ENCODE measurements at places on chromosomes 1 and 21. TPM values are rescaled to one million over a fixed set of nuclear protein-coding genes. Genes with fewer than 3 reads are reported as not detected.
A peak's percentile ranks its signal among the peaks of the same experiment; 100 is the strongest.

GRCh38 chr1:110136911-110137310 lies 13.4 kb upstream of the SLC6A17 start:
- H3K27ac ChIP-seq: peak overlapping the region; percentile 19
- peak overlapping the region; percentile 40 for H3K4me3 ChIP-seq
- peaks cover 66% of the 10 kb centered on the region for H3K27me3 ChIP-seq
- H3K36me3 ChIP-seq: no peaks in the 10 kb centered on the region

- no peaks in the 10 kb centered on the region for H3K4me1 ChIP-seq
- no peak overlapping the region for H3K4me3 ChIP-seq
- no peaks in the 10 kb centered on the region for H3K36me3 ChIP-seq
- no peak for DNase-seq
- H3K27ac ChIP-seq: no peak overlapping the region
These were observed 143.8 kb downstream of the MATN1 start for GRCh38 chr1:30579580-30579979.

- no peak overlapping the region for H3K4me3 ChIP-seq
- DNase-seq: no peak
- H3K27me3 ChIP-seq: peaks cover 18% of the 10 kb centered on the region
- H3K27ac ChIP-seq: no peak overlapping the region
These were observed 130.2 kb downstream of the CAPN8 start for GRCh38 chr1:223535319-223535718.

DNA sequence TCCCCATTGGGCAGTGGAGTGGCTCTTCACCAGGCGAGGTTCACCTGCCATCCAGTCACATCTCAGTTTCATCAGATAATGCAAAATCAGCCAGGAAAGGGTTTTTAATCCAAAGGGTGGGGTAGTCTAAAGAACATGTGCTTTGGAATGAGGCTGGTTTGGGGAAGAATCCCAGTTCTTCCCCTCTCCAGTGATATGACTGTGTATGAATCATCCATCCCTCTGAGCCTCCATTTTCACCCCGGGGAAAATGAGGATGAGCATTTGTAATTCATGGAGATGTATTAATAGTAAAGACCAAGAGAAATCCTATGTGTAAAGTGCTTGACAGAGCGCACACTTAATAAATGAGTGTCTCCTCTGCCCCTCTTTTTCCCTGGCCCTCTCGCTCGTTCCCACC lies 215.1 kb upstream of the FGGY start:
- peaks cover 41% of the 10 kb centered on the region for H3K4me1 ChIP-seq
- no peak overlapping the region for H3K4me3 ChIP-seq
- no peak overlapping the region for H3K27ac ChIP-seq
- DNase-seq: no peak

GRCh38 chr1:21307210-21307609 lies 16.9 kb upstream of the ECE1 start:
- H3K27ac ChIP-seq: peak overlapping the region; percentile 8
- no peaks in the 10 kb centered on the region for H3K36me3 ChIP-seq
- peaks cover 51% of the 10 kb centered on the region for H3K4me1 ChIP-seq
- no peak overlapping the region for H3K4me3 ChIP-seq
- DNase-seq: no peak
- no peaks in the 10 kb centered on the region for H3K27me3 ChIP-seq

DNA sequence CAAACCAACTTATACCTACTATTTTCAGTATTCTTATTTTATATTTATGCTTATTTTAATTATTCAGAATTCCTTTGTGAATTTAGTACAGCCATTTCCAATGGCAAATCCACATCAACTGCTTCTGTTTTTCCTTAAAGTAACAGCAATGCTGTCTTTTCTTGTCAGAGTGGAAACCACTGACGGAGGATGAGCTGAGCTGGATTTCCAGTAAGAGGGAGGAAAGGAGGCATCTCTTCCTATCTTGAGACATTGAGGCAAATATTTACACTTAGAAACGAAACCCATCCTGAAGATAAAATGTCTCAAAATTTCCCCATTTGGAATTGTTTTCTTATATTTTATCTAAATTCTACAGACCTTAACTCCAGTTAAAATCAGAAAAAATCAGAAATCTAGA lies 66.1 kb upstream of the SLC44A3 start:
- no peaks in the 10 kb centered on the region for H3K27me3 ChIP-seq
- DNase-seq: no peak
- peaks cover 36% of the 10 kb centered on the region for H3K4me1 ChIP-seq
- H3K36me3 ChIP-seq: peaks cover 5% of the 10 kb centered on the region
- no peak overlapping the region for H3K27ac ChIP-seq

DNA sequence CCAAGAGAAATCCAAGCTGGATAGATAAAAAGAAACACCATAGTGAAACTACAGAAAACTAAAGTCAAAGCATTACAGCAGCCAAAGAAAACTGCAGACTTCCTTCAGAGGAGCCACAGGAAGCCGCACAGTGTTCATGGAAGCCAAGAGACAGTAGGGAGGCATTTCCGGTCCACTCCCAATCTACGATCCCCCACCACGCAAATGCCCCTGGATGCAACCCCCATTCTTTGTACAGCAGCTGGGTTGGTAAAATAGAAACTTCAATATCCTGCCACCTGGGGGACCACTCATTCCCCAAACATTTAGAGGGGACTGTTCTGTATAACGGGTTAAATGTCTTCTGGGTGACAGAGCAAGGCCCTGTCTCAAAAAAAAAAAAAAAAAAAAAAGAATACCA lies 43.9 kb upstream of the TSPEAR start:
- no peaks in the 10 kb centered on the region for H3K36me3 ChIP-seq
- H3K27ac ChIP-seq: no peak overlapping the region
- H3K4me1 ChIP-seq: peaks cover 4% of the 10 kb centered on the region
- H3K4me3 ChIP-seq: no peak overlapping the region
- DNase-seq: no peak

GRCh38 chr1:10541286-10541685 lies 66.5 kb downstream of the PEX14 start:
- peaks cover 13% of the 10 kb centered on the region for H3K36me3 ChIP-seq
- no peak overlapping the region for H3K27ac ChIP-seq
- H3K27me3 ChIP-seq: no peaks in the 10 kb centered on the region
- DNase-seq: no peak

GRCh38 chr1:57167997-57168396 lies 202.2 kb upstream of the C8B start:
- peaks cover 10% of the 10 kb centered on the region for H3K4me1 ChIP-seq
- no peak for DNase-seq
- H3K27me3 ChIP-seq: peaks cover 4% of the 10 kb centered on the region
- H3K27ac ChIP-seq: no peak overlapping the region

- H3K4me3 ChIP-seq: no peak overlapping the region
- no peaks in the 10 kb centered on the region for H3K27me3 ChIP-seq
- peaks cover 3% of the 10 kb centered on the region for H3K36me3 ChIP-seq
- H3K4me1 ChIP-seq: peaks cover 16% of the 10 kb centered on the region
- no peak for DNase-seq
These were observed 128.0 kb downstream of the NTPCR start for GRCh38 chr1:233078396-233078795.

GRCh38 chr1:225657462-225657989 lies 4.6 kb upstream of the ENAH start:
- H3K27me3 ChIP-seq: no peaks in the 10 kb centered on the region
- H3K4me1 ChIP-seq: peaks cover 30% of the 10 kb centered on the region
- no peaks in the 10 kb centered on the region for H3K36me3 ChIP-seq
- DNase-seq: no peak
- no peak overlapping the region for H3K4me3 ChIP-seq

- no peak overlapping the region for H3K4me3 ChIP-seq
- H3K4me1 ChIP-seq: peaks cover 33% of the 10 kb centered on the region
- H3K27ac ChIP-seq: no peak overlapping the region
- DNase-seq: no peak
- peaks cover 40% of the 10 kb centered on the region for H3K27me3 ChIP-seq
These were observed 4.3 kb downstream of the LPAR3 start for GRCh38 chr1:84888753-84889152.

DNA sequence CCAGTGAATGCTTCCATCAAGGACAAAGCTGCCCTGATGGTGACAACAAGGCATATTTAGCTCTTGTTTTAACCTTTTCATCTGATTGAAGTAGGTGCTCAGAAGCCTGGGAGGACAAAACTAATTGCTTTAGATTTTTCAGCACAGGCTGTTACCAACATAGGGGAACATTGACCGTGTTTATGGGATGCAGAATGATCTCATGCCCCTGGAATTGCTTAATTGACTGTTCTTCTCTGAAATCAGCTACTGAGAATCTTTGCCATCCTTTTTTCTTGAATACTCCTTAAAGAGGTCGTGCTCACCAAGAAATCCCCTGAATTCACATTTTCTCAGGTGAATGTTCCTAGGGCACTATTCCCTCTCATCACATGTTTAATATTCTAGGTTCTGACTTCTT lies 95.9 kb upstream of the CCDC190 start:
- no peaks in the 10 kb centered on the region for H3K4me1 ChIP-seq
- no peak overlapping the region for H3K4me3 ChIP-seq
- no peaks in the 10 kb centered on the region for H3K36me3 ChIP-seq
- DNase-seq: no peak
- no peaks in the 10 kb centered on the region for H3K27me3 ChIP-seq
- H3K27ac ChIP-seq: no peak overlapping the region

DNA sequence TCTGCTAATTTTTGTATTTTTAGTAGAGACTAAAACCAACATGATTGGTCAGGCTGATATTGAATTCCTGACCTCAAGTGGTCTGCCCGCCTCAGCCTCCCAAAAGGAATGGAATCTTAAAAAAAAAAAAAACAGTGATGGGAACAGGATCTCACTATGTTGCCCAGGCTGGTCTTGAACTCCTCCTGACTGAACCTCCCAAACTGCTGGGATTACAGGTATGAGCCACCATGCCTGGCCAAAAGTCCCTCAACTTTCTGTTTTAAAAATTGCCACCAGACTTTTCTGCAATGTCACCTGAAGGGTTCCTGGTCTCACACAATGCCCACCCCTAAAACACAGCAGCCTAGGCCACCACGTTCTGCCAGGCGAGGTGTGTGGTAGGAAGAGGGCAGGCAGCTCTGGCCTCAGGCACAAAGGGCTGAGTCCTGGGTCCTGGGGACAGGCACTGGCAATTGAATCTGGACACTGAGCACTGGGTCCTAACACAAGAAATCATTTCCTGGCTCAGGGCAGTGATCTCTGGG lies 21.2 kb upstream of the THRAP3 start:
- peaks cover 6% of the 10 kb centered on the region for H3K4me1 ChIP-seq
- H3K36me3 ChIP-seq: no peaks in the 10 kb centered on the region
- no peaks in the 10 kb centered on the region for H3K27me3 ChIP-seq
- H3K27ac ChIP-seq: no peak overlapping the region

DNA sequence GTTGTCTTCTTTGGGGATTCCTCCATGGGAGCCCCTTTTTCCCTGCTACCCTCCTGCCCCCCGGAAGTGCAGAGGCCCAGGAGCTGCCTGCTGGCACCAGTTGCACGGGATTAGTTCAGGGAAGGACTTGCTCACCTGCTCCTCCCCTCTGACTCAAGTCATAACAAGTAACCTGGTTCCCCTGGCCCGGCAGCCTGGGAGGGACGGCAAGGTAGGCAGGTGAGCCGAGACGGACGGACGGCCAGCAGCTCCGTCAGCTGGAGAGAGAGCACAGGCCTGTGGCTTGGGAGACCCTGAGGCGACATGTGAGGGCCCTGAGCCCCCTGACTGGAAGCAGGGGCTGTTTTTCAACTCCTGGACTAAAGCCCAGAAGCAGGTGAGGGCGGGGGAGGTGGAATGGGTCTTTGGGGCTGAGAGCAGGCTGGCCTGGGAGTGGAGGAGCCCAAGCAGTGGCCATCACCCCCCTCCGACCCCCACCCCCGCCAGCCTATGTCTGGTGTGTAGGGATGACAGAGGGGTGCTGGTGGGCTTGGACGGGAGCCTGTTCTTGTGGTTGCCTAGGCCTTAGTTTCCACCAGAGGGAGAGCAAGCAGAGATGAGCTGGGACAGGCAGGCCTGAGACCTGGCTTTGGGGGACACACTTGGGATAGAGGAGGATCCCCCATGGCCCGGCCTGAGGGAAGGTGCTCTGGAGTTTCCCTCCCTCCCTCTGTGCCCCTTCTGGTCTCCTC lies at the start of gene INAVA:
TSS of gene INAVA (plus strand) at position 189 of the 731 bp plus-strand sequence. CDS start 3,501 bp downstream, outside the sequence.
- H3K27me3 ChIP-seq: peaks cover 3% of the 10 kb centered on the region
- DNase-seq: no peak
- H3K36me3 ChIP-seq: peaks cover 8% of the 10 kb centered on the region
- peaks cover 52% of the 10 kb centered on the region for H3K4me1 ChIP-seq
- peak within 1 kb of the TSS; percentile 98 for H3K4me3 ChIP-seq
- peak within 1 kb of the TSS; percentile 97 for H3K27ac ChIP-seq

DNA sequence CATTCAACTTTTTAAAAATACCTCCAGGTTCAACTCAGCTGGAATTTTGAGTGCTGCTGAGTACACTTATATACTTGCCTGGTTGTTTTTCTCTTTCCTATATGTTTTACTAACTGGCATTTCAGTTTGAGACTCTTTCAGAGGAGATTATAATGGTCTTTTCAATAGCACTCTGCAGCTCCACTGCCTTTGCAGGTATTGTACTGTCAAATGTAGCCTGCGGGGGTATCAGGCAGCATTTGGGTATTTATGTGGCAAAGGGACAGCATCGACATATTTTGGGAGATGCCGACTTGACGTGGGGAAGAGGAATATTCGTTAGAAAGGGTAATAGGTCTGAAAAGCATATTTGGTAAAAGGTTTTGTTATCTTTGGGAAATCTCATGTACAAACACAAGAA lies 11.1 kb upstream of the TGFBR3 start:
- H3K27me3 ChIP-seq: peaks cover 10% of the 10 kb centered on the region
- peaks cover 6% of the 10 kb centered on the region for H3K36me3 ChIP-seq

DNA sequence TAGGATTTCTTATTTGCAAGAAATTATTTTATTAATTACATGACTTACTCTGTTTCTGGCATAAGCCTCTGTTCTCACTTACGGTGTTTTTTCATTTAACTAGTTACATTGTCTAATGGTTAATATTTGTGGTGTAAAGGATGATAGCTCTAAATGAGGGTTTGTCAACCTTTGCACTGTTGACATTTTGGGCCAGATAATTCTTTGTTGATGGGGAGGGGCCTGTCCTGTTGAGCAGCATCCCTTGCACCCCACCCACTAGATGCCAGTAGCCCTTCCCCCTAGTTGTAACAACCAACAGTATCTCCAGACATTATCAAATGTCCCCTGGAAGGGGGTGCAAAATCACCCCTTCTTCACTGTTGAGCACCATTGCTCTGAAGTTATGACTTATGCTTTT lies 83.6 kb upstream of the SLC44A3 start:
- peak overlapping the region; percentile 0 for H3K27ac ChIP-seq
- H3K27me3 ChIP-seq: no peaks in the 10 kb centered on the region
- no peak overlapping the region for H3K4me3 ChIP-seq

DNA sequence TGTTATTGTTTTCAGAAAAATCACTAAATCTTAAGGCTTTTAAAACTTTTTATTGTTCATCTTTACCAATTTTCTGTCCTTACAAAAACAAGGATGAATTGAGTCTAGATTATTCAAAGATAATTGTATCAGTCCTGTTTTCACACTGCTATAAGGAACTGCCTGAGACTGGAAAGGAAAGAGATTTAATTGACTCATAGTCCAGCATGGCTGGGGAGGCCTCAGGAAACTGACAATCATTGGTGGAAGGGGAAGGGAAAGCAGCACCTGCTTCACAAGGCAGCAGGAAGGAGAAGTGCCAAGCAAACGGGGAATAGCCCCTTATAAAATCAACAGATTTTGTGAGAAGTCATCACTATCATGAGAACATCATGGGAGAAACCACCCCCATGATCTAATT lies 455.6 kb upstream of the ZP4 start:
- no peaks in the 10 kb centered on the region for H3K27me3 ChIP-seq

The DISP3 gene
- 4.8 TPM for total RNA-seq

The IRF6 gene
- 67.4 TPM for total RNA-seq

The TLR5 gene
- 4.2 TPM for total RNA-seq

The CRYAA gene
- not detected for total RNA-seq

The TSTD1 gene
- total RNA-seq: 40.8 TPM

The GBP3 gene
- total RNA-seq: 20.3 TPM

Data from type B pancreatic cell (in vitro differentiated cells).